ENCODE measurements at places on chromosomes 4 and X.

GRCh38 chr4:138804711-138805110 is 210.9 kb upstream of the NOCT start:
- peak; percentile 18 for DNase-seq

- DNase-seq: no peak
Measured at GRCh38 chrX:98459669-98460068, 1576.0 kb downstream of the RPA4 start.

DNA sequence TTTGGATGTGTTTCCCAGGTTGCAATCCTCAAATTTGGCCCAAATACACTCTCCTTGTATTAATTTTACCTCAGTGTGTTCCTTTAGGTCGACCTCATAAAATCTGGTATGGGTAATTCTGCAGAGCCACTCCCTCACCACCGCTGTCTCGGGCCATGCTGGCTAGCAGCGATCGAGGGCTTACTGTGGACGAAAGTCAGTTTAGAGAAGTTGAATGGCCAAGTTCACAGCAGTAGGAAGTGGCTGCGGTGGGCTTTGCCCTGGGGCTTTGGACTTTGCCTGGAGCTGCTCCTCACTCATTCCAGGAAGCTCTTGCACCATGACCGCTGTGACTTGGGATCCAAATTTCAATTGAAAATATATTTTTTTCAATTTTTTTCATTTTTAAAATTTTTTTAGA is 19.6 kb downstream of the TMEM187 start:
- no peak for DNase-seq

DNA sequence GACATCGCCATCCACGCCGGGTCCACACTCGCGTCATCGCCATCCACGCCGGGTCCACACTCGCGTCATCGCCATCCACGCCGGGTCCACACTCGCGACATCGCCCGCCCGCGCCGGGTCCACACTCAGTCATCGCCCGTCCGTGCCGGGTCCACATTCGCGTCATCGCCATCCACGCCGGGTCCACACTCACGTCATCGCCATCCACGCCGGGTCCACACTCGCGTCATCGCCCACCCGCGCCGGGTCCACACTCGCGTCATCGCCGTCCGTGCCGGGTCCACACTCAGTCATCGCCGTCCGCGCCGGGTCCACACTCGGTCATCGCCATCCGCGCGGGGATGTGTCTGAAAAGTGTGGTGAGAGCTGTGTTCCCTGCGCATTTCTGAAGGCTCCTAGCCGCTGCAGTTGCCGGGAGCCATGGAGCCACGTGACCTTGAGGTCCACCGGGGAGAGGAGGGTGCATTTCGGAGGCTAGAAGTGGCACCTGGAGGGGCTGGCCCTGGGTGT is 17.3 kb downstream of the PCGF3 start:
- DNase-seq: no peak

DNA sequence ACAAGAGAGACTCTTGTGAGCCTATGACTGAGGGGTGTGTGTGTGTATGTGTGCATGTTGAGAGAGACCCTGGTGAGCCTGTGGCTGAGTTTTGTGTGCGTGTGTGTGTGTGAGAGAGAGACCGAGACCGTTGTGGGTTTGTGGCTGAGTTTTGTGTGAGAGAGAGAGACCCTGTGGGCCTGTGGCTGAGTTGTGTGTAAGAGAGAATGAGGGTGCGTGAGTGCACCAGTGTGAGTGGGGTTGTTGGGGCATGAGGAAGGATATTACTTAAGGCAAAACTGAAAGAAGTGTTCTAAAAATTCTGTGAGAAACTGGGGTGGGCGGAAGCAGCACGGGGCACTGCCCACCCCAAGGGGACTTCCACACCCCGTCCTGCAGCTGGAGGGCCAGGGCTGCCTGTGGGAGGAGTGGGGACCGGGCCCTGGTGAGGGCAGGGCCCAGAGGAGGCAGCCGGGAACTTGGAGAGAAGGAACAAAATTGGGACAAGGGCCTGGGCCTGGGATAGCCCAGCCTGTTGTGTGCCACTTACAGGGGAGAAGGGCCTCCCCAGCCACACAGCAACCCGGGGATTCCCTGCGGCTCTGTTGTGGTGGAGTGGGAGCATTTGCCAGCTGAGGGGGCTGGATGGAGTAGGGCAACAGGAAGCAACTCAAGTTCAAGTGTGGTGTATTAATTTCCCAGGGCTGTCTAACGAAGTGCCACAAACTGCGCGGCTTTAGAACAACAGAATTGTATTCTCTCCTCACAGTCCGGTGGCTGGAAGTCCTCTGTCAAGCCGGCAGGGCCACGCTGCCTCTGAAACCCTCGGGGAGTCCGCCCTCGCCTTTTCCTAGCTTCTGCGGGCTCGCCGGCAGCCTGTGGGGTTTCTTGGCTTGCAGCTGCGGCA is 22.1 kb downstream of the TMEM131L start:
- no peak for DNase-seq

- DNase-seq: no peak
Measured at GRCh38 chr4:53023677-53024299, 161.7 kb downstream of the RASL11B start.

GRCh38 chrX:129780441-129781105 is 824 bp downstream of the SASH3 start:
- no peak for DNase-seq

GRCh38 chrX:96615448-96615847 is 69.2 kb upstream of the DIAPH2 start:
- no peak for DNase-seq

- no peak for DNase-seq
Measured at GRCh38 chr4:7549866-7550265, 115.1 kb upstream of the PSAPL1 start.

DNA sequence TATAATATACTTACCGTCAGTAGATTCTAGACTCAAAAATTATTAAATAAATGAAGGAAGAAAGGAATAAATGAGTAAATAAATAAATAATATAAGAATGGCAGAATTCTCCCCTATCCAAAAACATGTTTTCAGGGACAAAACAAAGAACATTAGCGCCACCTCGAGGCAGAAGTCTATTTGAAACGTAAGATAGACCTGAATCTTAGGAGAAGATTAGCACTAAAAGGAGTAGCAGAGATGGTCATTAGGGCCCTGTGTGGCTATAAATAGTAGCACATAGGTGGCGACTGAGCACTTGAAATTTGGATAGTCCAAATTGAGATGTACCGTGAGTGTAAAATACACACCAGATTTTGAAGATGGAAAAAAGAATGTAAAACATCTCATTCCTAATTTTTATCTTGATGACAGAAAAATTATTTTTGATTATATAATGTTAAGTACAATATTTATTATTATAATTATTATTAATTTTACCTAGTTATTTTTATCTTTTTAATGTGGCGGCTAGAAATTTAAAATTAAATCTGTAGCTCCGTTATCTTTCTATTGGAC is 24.3 kb upstream of the SRD5A3 start:
- peak; percentile 76 for DNase-seq

DNA sequence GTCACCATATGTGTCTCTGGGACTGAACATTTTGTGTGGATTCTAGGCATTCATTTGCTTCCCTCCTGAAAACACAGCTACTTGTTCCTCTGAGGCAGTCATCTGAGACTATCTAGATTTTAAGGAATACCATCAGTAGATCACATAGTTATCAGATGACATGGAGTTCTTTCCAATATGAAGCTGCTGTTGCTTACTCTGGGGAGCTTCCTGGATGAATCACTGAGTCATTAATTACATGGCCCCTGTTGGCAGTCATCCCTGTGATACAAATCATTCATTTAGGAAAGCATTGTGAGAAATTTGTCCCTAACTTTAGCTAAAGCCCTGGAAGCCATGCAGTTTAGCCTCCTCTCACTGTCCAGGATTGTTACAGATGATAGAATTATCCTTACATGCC is 98.2 kb upstream of the ARSJ start:
- DNase-seq: no peak

DNA sequence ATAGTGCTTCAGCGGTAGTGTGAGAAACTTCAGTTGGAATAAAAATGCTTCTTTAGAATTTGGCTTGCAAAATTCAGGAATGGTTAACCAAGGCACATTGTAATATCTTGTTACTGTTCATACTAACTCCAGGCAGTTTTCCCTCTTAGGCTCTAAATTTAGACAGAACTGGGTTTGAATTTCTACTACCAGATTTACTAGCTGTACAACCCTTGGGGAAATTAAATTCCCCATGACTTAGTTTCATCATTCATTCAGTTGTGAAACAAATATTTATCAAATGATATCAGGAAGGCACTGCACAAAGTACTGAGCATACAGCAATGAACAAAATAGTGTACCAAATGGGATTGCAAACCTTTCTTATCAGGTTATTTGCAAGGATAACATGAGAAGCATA is 135.0 kb upstream of the IL15 start:
- no peak for DNase-seq

- DNase-seq: no peak
Measured at GRCh38 chrX:19515615-19516105, 352 bp upstream of the MAP3K15 start.

- DNase-seq: peak; percentile 57
Measured at GRCh38 chr4:122826553-122827257, at the start of gene FGF2. Gene FGF2, plus strand, starts transcription at chr4:122826831. Its CDS starts 344 bp downstream, at chr4:122827175.

DNA sequence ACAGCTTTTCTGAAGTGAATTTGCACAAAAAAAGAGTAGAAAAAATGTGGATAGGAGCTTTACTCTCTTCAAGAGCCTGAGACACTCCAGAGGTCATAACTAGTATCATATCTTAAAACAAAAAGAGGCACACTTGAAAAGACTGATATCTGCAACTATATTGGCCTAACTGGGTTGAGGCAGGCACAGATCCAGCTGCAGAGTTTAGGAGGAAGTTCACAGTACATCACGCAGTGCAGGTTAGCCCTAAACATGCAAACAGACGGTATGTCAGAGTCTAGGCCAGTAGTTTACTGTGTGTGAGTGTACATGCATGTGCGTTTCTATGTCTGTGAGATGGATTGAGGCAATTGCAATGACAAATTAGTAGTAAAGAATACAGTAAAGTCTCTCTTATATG is 24.2 kb upstream of the CT47A1 start:
- no peak for DNase-seq

DNA sequence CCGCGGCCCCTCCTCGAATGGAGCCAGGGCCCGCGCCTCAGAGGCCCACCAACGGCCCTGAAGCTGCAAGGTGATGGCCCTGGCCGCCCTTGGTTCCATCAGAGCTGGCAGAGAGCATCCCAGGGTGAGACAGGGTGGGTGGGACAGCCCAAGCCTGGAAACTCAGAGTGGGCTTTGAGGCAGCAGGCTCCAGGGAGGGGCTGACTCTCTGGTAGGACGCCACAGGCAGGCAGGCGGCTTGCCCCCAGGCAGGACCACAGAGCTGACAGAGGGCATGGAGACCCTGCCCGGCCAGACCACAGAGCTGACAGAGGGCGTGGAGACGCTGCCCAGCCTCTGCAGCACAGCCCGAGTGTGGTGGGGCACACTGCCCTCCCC is 4.8 kb downstream of the MYL5 start:
- no peak for DNase-seq

- DNase-seq: no peak
Measured at GRCh38 chr4:38442073-38442788, 221.8 kb upstream of the KLF3 start.

DNA sequence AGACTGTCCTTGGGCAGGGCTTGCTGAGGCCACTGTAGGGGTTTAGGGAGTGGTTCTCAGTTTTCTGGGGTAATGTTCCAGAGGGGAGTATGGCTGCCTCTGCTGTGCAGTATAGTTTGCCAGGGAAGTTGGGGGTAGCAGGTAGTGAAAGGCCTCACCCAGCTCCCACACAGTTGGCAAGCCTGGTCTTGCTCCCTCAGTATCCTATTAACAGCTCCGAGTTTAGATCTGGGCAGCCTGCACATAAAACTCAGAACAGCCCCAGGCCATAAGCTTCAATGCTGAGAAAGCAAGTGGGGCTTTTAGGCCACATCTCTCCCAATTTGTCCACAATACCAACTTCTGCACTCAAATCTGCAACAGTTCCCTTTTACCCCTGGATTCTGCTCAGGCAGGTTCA is 205.2 kb downstream of the GALNTL6 start:
- DNase-seq: no peak
